ENCODE measurements at places on chromosomes 7 and 10.

DNA sequence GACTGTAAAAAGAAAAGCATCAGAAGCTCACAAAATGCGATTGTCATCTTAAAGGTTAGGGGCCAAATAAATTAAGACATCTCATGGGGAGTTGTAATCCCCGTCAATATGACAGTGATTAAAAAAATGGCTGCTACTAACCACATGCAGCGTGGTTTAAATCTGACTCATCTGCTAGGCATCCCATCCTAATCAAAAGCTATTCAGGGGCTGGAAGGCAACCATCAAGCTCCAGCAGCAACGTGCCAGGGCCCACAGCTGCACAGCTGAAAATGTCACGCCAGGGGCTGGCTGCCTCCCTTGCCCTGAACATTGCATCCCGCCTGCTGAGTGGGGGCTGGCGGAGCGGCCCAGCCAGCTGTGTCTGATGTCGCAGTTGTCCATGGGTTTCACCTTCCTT is 66.3 kb upstream of the FRMD4A start:
- DNase-seq = peak; percentile 61

DNA sequence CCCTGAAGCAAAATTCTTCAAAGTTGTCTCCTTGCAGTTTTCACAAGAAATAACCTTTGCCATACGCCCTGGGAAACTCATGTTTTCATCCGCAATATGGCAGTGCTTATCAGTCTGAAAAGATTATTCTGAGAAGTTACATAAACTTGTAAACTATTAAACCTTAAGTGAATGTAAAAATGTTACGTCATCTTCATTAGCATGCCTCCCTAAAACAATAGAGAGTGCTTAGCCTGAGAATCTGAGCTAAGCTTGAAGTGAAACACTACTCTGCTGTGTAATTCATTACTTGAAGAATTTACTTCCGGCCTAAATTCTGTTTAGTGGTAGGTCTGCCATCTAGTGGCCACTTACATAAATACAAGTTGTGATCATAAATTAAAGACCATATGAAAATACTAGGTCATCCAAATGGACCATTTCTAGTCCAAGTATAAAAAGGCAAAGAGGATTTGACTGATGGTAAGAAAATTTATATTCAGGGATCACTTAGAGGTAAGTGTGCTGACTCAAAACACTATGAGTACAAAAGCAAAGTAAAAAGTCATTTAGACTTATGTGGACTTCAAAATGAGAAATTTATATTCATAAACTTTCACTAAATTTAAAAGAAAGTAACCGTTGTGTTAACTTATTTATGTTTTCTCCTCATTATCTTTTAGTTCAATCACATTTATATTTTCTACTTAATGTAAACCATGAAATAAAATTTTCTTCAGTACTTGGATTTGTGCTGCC is 745.1 kb upstream of the LRRTM3 start:
- peak; percentile 29 for DNase-seq

- DNase-seq = no peak
Observed at GRCh38 chr10:119190954-119191785, 12.6 kb upstream of the PRDX3 start.

DNA sequence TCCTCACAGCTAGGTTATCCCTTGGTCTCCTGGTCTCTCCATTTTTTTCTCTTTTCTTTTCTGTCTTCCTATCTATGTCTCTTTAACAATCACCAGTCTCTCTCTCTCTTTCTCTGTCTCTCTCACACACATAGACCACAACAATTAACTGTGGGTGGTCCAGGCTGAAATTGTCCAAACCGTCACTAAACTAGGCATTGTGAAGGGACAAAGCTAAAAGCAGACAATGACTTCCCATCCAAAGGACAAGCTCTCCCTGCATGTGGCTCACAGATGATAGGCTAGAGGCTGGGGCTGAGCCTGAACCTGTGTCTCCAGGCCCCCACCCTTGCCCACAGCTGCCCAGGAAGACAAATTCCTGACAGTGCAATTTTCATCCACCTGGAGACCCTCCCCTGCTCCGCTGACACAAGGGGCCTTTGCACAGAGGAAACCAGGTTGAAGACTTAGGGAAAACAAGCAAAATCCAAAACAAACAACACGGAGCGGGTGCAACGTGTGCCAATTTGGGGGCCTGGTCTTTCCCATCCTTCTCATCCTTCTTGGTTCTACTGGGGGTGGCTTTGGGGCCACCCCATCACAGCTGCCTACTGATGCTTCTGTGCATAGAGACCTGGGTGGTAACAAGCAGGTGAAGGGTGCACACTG is 755.4 kb downstream of the GRID1 start:
- no peak for DNase-seq

DNA sequence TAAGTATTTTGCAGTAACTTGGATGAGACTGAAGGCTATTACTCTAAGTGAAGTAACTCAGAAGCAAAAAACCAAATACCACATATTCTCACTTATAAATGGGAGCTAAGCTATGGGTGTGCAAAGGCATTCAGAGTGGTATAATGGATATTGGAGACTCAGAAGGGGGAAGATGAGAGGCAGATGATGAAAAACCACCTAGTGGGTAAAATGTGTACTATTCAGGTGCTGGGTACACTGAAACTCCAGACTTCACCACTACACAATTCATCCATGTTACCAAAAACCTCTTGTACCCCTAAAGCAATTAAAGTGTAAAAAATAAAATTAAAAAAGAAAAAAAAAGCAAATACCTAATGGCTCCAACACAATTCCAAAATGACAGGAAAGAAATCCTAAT is 351.7 kb downstream of the NXPH1 start:
- DNase-seq = no peak

GRCh38 chr10:128316121-128316726 is 190.0 kb upstream of the MKI67 start:
- no peak for DNase-seq

DNA sequence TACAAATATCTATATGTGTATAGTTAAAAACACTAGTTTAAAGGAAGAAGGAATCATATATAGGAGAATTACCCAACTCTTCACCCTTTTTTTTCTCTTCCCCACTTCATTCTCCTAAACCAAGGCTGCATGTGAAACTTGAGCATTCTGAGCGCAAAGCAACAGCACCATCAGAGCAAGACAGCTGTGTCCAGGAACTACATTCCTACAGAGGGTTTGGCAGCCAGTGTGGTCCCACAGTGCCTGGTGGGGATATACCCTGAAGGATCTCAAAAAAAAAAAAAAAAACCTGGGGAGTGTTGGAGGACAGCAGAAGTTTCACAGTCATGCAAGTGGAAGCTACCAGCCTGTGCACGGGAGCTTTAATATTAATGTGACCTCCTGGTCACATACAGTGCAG is 310.4 kb downstream of the CTNNA3 start:
- DNase-seq = no peak

DNA sequence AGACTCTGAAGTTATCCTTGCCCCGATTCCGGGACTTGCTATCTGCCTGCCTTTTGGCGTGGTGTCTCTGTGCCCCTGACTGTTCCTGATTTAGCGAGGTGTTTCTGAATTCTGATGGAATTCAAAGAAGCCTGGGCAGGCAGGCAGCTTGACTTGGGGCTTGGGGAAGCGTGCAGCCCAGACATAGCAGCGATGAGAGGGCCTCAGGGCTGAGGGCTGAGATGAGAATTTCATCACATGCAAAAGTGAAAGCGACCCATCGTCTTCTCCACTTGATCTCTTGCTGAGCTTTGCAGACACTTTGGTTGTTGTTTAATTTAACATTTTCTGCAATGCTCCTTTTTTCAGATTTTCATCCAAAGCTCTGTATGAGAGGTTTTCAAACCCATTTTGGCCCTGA is 57.8 kb downstream of the TCF7L2 start:
- no peak for DNase-seq

DNA sequence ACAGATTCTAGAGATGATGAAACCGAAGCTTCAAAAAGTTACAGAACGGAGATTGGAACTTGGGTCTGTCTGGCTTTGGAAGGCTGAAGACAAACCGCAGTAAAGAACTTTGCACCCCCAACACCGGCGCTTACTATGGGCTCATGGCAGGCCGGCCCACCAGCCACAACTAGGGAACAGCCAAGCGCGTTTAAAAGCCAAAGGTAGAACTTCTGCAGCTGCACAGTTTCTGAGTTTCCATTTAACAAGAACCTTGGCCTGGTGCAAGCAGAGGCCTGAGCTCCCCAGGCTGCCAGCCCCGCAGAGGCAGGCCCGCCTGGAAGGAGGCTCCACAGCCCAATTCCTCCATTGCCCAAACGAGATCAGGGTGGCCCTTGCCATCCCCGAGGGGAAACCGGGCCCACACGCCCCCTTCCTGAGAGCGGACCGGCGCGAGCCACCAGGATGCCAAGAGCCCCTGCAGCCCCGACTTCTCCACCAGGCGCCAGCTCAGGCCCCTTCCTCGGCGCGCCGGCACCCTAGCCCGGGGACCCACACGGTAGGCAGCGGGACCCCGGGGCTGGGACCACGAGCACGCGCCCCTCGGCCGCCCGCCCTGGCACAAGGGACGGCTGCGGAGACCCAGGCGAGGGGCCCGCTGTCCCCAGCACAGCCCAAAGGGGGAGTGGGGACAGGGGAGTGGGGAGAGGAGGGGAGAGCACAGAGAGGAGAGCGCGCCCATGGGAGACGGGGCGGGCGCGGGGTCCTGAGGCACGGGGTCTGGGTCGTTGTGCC is 566 bp downstream of the MAD1L1 start:
- DNase-seq = no peak

GRCh38 chr7:23968791-23969190 is 258.8 kb downstream of the STK31 start:
- no peak for DNase-seq

GRCh38 chr7:117848941-117849340 is 24.3 kb downstream of the CTTNBP2 start:
- no peak for DNase-seq

DNA sequence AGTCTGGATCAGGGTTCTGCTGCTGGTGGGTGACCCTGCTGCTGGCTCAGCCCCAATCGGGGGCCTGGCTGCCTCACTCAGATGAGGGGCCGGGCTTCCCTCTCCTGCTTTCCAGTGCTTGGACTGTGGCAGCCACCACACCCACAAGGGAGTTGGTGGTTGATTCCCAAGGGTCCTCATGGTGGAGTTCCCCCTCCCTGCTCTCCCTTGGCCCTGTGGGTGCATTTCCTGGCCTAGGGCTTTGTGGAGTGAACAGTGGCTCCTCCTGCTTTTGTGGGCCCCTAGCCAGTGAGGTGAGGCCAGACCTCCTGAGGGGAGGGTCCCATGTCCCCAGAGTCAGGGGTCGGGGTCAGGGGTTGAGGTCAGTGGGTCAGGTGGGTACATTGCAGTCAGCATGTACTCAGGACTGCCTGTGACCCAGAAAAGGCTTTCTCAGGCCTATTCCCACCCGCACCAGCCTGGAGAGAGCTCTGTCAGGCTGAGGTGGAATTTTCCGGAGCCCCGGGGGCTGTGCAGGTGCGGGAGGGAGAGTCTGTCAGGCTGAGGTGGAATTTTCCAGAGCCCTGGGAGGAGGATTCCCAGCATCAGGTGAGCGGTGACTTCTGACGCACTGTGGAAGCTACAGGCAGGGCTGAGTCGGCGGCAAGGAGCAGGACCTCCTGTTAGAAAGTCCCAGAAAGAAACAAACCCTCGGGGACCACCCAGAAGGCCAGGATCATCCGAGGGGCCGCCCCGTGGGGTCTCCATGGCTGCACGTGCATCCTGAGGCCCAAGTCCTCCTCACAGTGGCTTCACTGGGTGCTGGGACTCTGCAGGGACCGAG is 94.4 kb upstream of the INSIG1 start:
- DNase-seq = no peak

DNA sequence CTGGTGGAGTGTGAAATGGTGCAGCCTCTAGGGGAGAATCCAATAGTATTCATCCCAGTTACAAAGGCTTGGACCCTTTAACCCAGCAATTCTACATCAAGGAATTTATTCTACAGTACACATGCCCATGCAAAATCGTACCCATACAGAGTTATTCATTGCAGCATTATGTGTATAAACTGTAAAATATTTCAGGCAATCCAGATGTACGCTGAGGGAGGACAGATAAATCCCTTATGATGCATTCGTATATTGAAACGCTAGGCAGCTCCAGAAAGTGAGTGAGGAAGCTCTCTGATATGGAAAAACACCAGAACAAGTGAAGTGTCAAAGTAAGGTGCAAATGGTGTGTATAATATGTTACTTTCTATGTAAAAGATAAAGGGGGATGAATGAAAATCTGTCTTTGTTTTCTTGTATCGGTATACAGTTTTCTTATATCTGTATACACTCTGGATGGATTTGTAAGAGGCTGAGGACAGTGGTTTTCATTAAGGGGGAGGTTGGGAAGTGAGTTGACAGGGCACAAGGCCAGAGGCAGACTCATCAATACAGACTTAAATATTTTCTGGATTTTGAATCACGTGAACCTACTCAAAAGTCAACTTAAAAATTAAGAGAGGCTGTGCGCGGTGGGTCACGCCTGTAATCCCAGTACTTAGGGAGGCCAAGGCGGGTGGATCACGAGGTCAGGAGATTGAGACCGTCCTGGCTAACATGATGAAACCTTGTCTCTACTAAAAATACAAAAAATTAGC is 17.1 kb downstream of the VWA2 start:
- DNase-seq = no peak

DNA sequence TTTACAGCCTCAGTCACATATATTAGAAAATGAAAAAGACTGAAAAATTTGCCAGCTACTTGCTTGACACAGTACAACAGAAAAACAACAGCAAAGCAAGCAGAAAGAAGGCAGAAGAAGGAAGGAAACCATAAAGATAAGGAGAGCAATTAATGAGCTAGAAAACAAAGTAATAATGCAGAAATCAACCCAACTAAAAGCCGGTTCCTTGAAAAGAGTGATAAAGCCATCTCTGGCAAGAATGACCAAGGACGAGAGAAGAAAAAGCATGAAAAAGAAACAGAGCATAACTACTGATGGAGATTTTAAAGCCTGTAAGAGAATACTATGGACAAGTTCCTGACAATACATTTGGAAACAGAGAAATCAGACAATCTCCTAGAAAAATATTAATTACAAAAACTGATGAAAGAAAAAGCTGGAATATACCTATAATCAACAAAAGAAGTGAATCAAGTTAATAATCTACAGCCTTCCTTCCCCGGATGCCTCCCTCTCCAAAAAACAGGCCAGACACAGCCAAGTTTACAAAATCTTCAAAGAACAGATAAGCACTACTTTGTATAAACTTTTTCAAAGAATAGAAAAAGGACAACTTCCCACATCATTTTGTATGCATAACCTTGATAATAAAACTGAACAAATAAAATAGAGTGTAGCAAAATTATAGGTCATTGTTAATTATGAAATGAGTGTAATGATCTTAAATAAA is 204.0 kb downstream of the BAMBI start:
- no peak for DNase-seq

Measured in mucosa of gallbladder (tissue), 1 donor.